Activated CD8-positive, alpha-beta memory T cell treated with anti-CD3 and anti-CD28 coated beads, Interleukin-2, amount 50 U/mL, for 48 hours (primary cell): ENCODE measurements at places on chromosomes 5 and 9.

DNA sequence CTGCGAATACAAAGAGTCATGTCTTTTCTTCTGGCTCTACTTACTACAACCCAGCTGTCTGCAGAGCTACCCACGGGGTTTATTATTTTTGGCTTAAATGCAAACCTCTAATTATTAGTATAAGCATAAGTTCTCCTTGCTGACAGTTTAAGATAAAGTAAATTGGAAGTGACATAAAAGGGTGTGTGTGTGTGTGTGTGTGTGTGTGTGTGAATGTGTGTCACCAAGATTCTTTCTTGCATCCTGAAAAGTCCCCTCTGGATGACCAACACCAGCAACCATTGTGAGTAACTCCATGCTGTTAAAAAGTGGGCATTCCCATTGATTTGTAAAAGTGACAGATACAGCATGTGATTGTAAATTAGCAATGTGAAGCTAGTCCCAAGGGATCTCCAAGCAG lies 803.8 kb upstream of the ZNF608 start:
- no peak for DNase-seq

DNA sequence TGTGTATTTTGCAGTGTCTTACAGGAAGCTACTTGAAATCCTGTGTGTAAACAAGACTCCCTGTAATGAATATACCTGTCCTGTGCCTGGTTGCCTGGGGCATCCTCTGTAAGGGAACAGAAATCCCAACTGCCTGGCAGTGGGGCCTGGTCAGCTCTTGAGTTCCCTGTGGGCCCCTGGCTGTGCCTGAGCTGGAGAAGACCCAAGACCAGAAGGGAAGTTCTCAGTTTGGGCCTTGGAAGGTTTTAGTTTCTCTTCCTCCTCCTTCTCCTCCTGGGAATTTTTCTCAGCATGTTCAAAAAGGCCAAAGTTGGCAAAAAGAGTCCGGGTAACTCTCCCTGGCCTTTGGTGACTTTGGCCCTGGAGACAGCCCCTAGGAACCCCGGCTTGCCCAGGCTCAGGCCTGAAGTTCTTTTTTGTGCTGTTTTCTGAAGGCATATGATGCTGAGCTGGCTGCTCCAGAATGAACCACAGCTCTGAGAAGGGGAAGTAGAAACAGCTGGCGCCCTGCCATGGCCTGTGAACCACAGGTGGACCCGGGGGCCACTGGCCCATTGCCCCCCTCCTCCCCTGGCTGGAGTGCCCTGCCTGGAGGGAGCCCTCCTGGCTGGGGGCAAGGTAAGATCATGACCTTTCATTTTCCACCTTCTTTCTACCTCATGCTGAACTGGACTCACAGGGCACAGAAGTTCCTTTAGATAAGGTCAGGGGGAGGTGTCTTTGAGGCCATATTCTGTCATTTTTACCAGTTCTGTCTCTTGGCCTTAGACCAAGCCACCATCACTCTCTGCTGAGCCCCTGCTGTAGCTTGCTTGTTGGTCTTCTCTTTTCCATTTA lies 5.8 kb downstream of the TMEM268 start:
- no peak for DNase-seq

GRCh38 chr5:169354263-169354662 lies 53.3 kb upstream of the SLIT3 start:
- no peak for DNase-seq

- DNase-seq, result no peak
These were observed 52.7 kb downstream of the PIK3R1 start for GRCh38 chr5:68268101-68268851.

DNA sequence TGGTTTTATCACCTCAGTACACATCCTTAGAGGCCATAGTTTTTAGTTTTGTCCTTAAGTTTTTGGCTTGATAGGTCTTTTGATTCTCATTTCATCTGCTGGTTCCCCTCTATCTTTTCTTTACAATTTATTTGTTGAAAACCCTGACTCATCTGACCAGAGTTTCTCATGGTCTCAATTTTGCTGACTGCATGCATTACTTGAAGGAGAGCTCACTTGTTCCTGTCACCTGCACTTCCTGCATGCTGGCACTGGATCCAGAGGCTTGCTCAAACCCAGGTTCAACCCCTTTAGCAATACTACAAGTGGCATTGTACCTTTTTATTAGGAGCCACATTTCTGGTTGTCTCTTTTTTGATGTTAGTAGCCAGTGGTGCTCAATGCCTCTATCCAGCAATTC lies 26.7 kb downstream of the FBXO10 start:
- DNase-seq, result no peak

GRCh38 chr9:87677776-87678587 lies 47.9 kb upstream of the CTSL start:
- DNase-seq, result no peak

DNA sequence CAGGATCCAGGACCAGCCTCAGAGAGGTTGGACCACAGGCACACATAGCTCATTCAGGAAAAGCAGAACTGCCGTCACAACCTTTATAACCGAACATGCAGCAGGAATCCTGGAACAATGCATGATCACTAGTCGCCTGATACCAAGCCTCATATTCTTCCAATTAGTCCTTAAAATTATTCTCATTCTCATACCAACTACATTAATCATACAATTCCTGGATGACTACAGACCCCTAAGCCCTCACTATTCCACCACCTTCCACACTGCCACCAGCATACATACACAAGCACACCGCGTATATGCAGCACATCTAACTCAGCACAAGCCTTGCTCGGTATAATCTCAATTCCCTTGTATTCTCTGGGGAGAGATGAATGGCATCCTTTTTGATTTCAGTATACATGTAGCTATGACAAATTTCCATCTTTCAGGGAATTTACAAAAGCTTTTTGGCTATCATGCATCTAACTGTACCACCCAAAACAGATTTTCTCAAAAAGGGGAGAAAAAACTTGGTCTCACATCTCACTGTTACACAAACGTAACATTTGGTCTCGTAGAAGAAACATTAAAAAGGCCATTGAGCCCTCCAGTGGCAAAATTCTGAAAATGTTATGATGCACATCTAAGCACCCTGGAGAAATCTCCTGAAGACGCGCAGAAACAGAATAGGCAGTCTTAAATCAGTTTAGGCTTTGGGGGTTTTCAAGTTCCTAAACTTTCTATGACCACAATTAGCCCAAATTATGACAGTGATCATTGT lies 46.2 kb downstream of the MCTP1 start:
- no peak for DNase-seq

- no peak for DNase-seq
These were observed 4.1 kb upstream of the CEP120 start for GRCh38 chr5:123427281-123427680.

DNA sequence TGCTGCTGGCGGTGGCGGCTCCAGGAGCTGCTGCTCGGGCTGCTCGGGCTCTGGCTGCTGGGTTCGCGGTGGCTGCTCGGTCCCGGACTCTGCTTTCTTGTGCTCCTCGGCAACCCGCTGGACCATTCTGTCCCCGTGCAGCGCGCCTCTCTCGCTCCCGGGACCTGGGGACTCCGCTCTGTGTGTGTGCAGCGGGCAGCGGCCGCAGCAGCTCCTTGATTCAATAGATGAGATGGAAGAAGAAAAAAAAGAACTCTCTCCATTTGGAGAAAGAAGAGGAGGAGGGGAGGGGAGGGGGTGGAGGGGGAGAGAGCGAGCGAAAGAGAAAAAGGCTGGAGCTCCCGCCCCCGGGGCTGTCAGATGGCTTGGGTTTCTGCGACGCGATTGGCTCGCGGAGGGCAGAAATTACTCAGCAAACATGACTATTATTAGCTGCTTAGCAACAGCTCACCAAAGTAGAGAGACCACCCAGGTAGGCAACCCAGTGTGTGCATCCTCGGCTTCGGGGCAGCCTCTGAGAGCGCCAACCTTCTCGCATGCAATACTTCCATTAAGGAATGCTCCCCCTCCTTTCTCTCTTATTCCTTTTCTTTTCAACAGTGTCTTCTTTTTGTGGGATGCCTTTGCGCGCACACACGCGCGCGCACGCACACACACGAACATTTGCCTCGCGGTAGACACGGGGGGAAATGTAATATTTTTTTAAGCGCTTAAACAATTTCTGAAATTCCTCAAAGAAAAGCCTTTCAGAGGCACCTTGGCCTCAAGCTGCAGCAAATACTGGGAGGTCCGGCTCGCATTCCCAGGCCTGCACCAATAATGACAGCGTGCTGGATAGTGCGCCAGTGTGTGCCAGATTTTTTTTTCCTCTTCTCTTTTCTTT lies 7.6 kb downstream of the PTCH1 start:
- peak; percentile 79 for DNase-seq

GRCh38 chr5:149762958-149763630 lies 33.0 kb downstream of the PPARGC1B start:
- no peak for DNase-seq
